ENCODE measurements at places on chromosomes 4 and X.

DNA sequence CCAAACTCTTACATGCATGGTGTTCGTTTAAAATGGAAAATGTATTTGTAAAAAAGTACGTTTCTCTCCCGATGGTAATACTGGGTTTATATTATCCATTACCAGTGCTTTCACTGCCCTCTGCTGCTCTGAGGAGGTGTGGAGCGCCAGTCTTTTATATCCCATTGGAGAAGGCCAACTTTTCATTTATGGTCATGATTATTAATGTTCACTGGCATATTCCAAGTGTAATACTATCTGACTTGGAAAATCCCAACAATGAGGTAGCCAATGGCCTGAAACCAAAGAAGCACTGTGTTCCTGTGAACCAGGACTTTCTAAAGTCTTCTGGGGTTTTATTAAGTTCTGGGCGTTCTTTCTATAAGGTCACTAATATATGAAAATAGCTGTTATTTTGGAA lies 80.7 kb downstream of the SYNPO2 start:
- DNase-seq: no peak

- DNase-seq: no peak
Observed at GRCh38 chr4:108619372-108620100, 840 bp upstream of the RPL34 start.

DNA sequence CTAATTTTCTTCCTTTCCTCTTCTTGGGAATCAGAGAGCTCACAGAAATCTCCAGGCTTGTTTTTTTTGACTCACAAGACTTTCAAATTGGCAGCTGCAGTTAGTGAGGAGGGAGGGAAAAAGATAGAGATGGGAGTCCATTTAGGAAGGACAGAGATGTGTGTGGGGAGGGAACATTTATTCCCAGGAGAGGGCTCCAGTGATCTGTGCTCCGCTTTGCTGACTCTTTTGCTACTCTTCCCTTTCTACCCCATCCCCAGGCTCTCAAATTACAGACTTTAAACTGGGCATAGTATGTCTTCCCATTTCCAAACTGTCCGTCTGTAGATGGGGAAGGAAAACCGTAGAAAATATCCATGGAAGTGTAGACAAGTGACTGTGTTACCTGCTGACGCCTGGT lies 39.1 kb upstream of the UCP1 start:
- DNase-seq: no peak

DNA sequence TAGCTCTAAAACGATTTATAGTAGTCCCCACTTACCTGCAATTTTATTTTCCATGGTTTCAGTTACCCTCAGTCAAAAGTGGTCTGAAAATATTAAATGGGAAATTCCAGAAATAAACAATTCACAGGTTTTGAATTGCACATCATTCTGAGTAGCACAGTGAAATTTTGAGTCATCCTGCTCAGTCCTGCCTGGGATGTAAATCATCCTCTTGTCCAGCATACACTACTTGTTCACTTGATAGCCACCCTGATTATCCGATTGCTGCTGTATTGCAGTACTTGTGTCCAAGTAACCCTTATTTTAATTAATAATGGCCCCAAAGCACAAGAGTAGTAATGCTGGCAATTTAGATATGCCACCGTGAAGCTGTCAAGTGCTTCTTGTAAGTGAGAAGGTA lies 23.5 kb upstream of the BDH2 start:
- DNase-seq: no peak

GRCh38 chr4:75054078-75054477 lies 121.2 kb downstream of the PARM1 start:
- DNase-seq: no peak

GRCh38 chr4:36709991-36710390 lies 428.6 kb downstream of the DTHD1 start:
- no peak for DNase-seq

Measured in HS-27A (cell line).